Stimulated activated CD8-positive, alpha-beta memory T cell treated with anti-CD3 and anti-CD28 coated beads, Interleukin-7, amount 100 ng/mL, for 24 hours (primary cell): ENCODE measurements at places on chromosomes 4 and X.

- DNase-seq: no peak
Observed at GRCh38 chrX:131330735-131331134, 41.6 kb upstream of the IGSF1 start.

DNA sequence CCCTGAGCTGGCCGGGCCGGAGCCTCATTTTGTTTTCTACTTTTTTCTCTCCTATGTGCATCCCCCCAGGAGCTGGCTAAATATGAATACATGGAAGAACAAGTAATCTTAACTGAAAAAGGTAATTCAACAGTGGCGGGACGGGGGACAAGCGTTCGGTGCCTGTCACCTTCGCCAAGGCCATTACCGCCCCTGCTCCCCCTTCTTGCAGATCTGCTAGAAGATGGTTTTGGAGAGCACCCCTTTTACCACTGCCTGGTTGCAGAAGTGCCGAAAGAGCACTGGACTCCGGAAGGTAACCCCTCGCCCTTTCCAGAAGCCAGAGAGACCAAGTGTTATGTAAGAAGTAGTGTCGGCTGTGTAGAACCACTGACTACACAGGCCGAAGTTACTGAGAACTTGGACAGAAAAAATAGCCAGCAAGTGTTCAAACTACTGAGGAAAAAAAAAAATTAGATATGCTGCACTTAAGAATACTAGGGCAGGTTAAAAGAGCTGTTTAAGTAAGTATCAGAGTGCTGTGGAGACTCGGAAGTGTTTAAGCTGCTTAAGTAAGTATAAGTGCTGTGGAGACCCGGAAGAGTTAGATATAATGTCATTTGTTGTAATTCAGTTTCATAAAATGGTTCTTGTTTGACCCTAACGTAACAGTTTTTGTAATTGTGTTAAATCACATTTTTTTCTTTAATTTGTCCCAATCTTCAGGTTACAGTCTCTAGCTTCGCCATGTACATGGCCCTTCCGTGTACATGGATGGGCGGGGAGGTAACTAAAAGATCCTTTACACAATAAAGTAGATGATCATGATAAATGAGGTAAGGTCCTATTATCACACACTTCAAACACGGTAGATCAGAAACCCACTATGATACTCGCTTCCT is 856 bp downstream of the SAT1 start:
- no peak for DNase-seq

DNA sequence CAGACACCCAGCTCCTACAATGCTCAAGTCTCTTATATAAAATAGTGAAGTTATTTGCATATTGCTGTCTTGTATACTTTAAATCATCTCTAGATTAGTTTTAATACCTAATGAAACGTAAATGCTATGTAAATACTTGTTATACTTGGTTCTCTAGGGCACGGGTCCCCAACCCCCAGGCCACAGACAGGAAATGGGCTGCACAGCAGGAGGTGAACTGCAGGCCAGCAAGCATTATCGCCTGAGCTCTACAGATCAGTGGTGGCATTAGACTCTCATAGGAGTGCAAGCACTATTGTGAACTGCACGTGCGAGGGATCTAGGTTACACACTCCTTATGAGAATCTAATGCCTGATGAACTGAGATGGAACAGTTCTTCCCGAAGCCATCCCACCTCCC is 395.9 kb upstream of the EMCN start:
- no peak for DNase-seq

GRCh38 chrX:130055103-130055502 is 55.2 kb downstream of the ELF4 start:
- no peak for DNase-seq

DNA sequence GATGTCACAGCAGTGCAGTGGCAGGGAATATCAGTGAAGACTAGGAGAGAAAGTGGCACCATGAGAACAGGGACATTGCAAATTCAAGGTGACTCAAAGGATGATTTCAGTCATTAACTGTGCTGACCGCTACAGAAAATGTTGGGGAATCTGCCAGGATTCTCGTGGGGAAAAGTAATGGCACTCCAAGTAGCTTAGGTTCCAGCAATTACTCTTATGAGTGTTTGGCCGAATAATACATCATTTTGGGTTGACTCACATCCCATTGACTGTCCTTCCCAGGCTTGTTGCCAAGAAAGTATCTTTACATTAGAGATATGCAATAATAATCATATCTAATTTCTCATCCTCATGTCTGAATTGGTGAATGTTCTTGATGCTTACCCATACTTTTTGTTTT is 1411.1 kb upstream of the PCDH7 start:
- DNase-seq: no peak

- no peak for DNase-seq
Observed at GRCh38 chr4:176810481-176811249, 17.9 kb upstream of the VEGFC start.

GRCh38 chr4:110139111-110139510 is 59.3 kb downstream of the ELOVL6 start:
- no peak for DNase-seq

- DNase-seq: no peak
Observed at GRCh38 chr4:84389406-84389805, 109.7 kb downstream of the NKX6-1 start.

GRCh38 chr4:101439926-101440325 is 92.6 kb upstream of the PPP3CA start:
- DNase-seq: no peak

DNA sequence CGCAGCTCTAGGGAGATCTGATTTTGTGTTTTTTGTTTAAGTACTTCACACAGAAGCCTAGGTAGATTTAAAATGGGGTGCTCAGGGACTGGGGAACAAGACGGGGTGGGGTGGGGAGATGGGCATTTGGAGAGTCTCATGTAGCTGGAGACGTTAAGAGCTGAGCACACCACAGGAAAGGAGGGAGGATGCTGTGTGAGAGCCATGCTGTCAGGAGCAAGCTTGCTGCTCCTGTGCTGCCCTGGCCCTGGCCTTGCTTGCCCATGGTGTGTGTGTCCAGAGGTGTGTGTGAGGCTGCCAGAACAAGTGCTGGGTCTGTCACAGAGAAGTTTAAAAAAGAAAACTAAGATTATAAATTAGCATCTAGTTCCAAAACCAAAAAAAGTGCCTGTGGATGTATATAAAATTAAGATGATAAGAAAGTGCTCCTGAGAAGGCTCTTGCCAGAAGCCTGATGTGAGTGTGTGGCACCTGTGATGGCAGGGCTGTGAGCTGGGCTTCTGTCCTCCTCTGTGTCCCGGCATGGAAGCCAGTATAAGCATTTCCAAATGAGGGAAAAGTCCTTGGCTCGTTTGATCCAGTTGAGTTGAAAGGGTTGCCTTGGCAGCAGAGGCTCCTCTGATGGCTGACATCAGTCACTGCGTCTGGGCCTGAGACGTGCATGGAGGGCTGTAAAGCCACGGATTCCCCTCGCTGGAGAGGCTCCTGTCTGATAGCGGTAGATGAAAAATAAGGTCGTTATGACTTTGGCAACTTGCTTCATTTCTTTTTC is 63.5 kb downstream of the NELFA start:
- DNase-seq: no peak

GRCh38 chrX:9884031-9884779 is 83.0 kb upstream of the CLDN34 start:
- no peak for DNase-seq

- no peak for DNase-seq
Observed at GRCh38 chr4:120053911-120054310, 12.7 kb downstream of the MAD2L1 start.

- no peak for DNase-seq
Observed at GRCh38 chrX:103517246-103517645, 2.0 kb downstream of the RAB40A start.

GRCh38 chr4:78020677-78021076 is 36.4 kb upstream of the FRAS1 start:
- no peak for DNase-seq

DNA sequence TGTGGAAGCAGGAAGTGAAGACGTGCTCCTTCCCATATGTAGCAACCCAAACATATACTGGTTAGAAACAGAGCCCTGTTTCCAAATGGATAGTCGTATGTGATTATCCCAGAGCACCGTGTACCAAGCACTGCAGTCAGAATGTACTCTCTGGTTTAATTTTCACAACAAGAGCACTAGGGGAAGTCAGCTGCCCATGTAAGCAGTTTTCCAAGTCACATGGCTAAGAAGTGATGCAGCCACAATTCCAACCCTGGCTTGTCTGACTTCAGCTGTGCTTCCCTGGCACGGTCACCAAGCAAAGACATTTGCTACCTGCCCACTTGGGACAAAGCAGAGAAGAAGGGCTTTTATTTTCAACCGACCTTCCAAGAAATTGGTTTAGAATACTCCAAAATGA is 28.2 kb upstream of the CEP135 start:
- no peak for DNase-seq

DNA sequence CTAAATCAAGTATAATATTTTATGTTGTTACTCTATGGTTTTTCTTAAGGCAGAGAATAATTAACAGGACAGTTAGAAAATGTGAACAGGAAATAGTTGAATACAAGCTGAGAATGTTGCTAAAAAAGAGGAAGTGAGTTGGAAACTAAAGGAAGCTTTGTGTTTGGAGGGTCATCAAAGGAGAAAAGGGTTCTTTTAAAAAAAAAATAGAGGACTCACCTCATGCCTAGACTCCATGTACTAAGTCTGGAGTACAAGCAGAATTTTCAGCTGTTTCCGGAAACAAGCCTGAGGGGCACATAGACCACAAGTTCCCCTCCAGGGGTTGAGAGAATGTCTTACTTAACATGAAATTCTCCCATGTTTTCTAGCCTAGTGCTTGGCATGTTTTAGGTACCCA is 20.1 kb upstream of the MAP7D3 start:
- DNase-seq: no peak

DNA sequence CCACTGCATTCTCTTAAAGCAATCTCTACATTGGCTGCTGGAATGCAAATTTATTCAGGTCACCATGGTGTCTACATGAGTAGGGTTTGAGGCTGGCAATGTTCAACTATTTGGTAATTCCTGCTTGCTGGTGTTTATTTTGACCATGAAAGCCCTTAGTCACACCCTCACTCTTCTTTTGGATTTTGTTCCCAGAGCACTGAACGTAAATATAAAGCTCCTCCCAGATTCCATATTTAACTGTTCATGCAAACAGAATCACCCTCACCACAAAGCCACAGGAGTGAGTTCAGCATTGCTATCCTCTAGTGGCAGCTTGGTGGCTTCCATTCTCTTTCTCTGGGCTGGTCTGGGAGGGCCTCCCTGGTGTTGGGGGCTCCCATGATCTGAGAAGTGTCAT is 82.8 kb downstream of the LNX1 start:
- no peak for DNase-seq

GRCh38 chrX:149757206-149758067 is 16.4 kb upstream of the HSFX1 start:
- DNase-seq: no peak

DNA sequence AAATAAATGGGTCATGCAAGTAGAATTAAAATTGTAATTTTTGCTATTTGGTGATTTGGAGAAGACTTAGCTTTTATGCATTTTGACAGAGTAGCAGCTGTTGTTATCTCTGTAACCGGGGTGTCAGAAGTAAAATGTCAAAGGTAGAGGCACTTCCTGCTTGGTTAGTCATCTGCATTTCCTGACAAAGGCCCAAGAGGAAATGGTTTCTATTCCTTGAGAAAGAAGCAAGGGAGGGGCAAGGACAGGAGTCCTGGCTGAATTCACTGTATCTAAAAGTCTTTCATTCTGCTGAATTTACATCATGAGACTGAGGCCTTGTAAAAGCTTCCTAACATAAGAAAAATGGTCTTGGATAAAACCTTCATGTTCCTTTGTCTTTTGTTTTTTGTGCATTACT is 550.9 kb upstream of the BOD1L1 start:
- no peak for DNase-seq
